Muscle of leg (tissue), 16 donors: ENCODE measurements at places on chromosomes 12 and 14. TPM values are rescaled to one million over a fixed set of nuclear protein-coding genes. Genes with fewer than 3 reads are reported as not detected.

GRCh38 chr14:102620413-102620812, 28.0 kb downstream of the RCOR1 start:
- H3K27ac ChIP-seq, result no peak overlapping the region
- H3K4me1 ChIP-seq, result no peaks in the 10 kb centered on the region
- no peak for DNase-seq
- H3K27me3 ChIP-seq, result no peaks in the 10 kb centered on the region
- no peaks in the 10 kb centered on the region for H3K36me3 ChIP-seq

The ACVRL1 gene
- total RNA-seq, result 65.0 TPM

DNA sequence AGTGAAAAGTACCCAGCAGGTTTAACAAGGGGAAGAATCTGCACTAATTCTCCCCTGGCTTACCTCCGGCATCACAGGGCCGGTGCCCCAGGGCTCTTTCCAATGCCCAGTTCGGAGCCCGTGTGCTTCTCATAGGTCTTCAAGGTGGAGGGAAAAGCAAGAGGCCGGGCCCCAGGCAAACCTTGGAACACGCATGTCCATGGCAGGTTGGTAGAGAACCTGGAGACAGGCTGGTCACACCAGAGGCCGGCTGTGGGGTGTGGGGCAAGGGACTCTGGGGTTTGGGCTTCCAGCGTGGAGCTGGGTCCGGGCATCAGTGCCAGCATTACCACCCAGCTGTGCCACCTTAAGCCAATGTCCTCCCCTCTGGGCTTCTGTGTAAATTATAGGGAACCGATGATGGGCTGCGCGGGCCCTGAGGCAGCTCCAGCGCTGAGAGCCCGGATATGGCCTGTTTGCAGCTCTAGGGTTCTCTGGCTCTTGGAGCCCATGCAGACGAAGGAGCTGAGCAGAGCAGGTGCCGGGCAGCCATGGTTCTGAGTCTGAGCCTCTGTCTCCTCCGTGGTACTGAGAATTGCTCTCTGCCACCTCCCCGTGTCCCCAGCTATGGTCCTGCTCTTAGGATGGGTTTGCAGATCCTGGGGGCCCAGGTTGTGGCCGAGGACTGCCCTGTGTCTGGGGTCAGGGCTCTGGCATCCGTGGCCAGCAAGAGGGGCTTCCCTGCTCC, 197.0 kb upstream of the C14orf180 start:
- H3K27me3 ChIP-seq, result peaks cover 21% of the 10 kb centered on the region
- DNase-seq, result no peak
- no peak overlapping the region for H3K4me3 ChIP-seq
- no peak overlapping the region for H3K27ac ChIP-seq
- peaks cover 24% of the 10 kb centered on the region for H3K4me1 ChIP-seq

The FOXM1 gene
- total RNA-seq, result 6.5 TPM

The SLC38A4 gene
- total RNA-seq, result 5.6 TPM

GRCh38 chr14:58941629-58942028, 246.8 kb upstream of the DAAM1 start:
- no peak for DNase-seq
- no peak overlapping the region for H3K4me3 ChIP-seq
- H3K27me3 ChIP-seq, result no peaks in the 10 kb centered on the region

- no peaks in the 10 kb centered on the region for H3K27me3 ChIP-seq
- no peaks in the 10 kb centered on the region for H3K36me3 ChIP-seq
- DNase-seq, result peak; percentile 85
- H3K4me3 ChIP-seq, result no peak overlapping the region
- H3K27ac ChIP-seq, result no peak overlapping the region
Measured at GRCh38 chr12:13661005-13661887, 320.2 kb downstream of the GRIN2B start.

GRCh38 chr12:121805171-121806008, 1.6 kb downstream of the SETD1B start:
- peak; percentile 74 for DNase-seq
- H3K27ac ChIP-seq, result peak overlapping the region; percentile 91
- H3K36me3 ChIP-seq, result peaks cover 43% of the 10 kb centered on the region
- H3K4me3 ChIP-seq, result peak overlapping the region; percentile 75
- H3K4me1 ChIP-seq, result peaks cover 32% of the 10 kb centered on the region

GRCh38 chr12:11877869-11878780, 192.6 kb upstream of the BCL2L14 start:
- H3K4me3 ChIP-seq, result no peak overlapping the region
- H3K27ac ChIP-seq, result no peak overlapping the region
- H3K36me3 ChIP-seq, result peaks cover 2% of the 10 kb centered on the region
- DNase-seq, result peak; percentile 53

- peaks cover 13% of the 10 kb centered on the region for H3K27me3 ChIP-seq
- no peak overlapping the region for H3K4me3 ChIP-seq
- H3K4me1 ChIP-seq, result peaks cover 7% of the 10 kb centered on the region
- peak; percentile 78 for DNase-seq
Measured at GRCh38 chr14:67426983-67427606, 15.1 kb upstream of the PLEK2 start.

DNA sequence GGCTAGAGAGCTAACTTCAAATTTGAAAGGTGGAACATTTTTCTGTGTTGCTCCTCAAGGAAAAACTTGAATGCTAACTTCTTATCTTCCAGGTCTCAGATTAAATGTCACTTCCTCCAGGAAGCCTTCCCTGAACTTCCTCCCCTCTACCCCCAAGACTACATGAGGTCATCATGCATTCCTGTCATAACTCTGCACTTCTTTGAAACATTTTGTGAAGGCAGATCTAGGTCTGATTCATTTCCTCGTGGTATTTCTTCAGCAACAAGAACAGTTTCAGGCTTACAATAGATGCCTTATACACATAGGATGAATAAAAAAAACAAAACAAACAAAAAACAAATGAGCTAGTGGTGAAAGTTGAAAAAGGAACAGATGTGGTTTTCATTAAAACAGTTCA, 97.1 kb upstream of the SRRM4 start:
- H3K27me3 ChIP-seq, result no peaks in the 10 kb centered on the region
- no peak overlapping the region for H3K27ac ChIP-seq
- no peaks in the 10 kb centered on the region for H3K36me3 ChIP-seq
- H3K4me1 ChIP-seq, result no peaks in the 10 kb centered on the region

GRCh38 chr14:73771848-73772638, 57.9 kb upstream of the PNMA1 start:
- H3K4me1 ChIP-seq, result peaks cover 71% of the 10 kb centered on the region
- peak; percentile 77 for DNase-seq
- H3K36me3 ChIP-seq, result peaks cover 12% of the 10 kb centered on the region
- H3K27ac ChIP-seq, result peak overlapping the region; percentile 81

GRCh38 chr14:86518298-86518697, 988.4 kb downstream of the FLRT2 start:
- H3K4me1 ChIP-seq, result peaks cover 3% of the 10 kb centered on the region
- H3K4me3 ChIP-seq, result no peak overlapping the region
- DNase-seq, result no peak
- H3K27me3 ChIP-seq, result no peaks in the 10 kb centered on the region

The KRT74 gene
- total RNA-seq, result not detected

The RNASE13 gene
- total RNA-seq, result not detected

GRCh38 chr14:72444701-72445100, 449.2 kb downstream of the DPF3 start:
- H3K36me3 ChIP-seq, result no peaks in the 10 kb centered on the region
- H3K4me3 ChIP-seq, result no peak overlapping the region
- H3K27ac ChIP-seq, result no peak overlapping the region
